Putamen (tissue), 1 donor: ENCODE measurements at places on chromosomes 6 and 20.

DNA sequence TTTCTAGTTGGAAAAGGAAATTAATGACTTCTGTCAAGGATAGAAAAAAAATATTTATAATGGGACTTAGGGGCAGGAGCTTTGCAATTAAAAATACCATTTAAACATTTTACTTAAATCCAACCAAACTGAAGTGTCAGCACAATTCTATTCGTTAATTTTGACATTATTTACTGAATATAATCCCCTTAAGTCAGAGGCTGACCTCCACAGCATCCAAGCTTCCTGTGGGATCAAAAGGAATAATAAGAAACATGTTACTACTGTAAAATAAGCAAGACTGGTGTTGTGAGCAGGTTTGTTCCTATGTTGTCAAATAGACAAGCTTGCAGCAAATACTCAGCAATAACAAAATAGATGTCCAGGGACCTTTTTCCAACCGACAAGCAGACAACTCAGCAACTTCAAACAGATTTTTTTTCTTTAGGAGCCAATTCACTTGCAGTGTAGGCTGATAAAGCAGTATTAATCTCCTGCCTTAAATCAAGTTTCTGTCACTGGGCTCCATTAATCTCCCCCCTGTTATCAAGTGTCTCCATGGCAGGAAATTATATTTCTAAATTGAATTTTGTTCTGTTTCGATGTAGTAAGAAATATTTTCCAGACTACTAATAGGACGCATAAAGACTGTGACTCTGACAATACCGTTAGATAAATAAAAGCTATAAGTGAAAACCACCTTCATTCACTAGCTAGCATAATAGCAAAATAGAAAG is 157.4 kb downstream of the HACE1 start:
- DNase-seq = no peak

DNA sequence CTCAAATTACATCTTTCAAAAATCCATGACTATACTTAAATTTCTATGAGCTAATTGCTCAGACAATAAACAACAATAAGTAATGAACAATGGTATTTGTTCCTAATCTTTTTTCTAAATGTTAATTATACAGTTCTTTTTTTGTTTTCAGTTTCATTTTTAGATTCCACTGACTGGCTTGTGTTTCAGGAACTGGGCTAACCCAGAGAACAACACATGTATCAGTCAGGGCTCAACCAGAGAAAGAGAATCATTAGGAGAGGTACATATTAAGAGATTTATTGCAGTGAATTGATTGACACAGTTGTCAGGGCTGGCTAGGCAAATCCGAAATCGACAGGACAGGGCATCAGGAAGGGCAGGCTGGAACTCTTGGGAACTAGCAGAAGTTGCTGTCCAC is 182.8 kb downstream of the GRM1 start:
- DNase-seq = no peak

- DNase-seq = no peak
These were observed 448.6 kb downstream of the PHF3 start for GRCh38 chr6:64084185-64084663.

DNA sequence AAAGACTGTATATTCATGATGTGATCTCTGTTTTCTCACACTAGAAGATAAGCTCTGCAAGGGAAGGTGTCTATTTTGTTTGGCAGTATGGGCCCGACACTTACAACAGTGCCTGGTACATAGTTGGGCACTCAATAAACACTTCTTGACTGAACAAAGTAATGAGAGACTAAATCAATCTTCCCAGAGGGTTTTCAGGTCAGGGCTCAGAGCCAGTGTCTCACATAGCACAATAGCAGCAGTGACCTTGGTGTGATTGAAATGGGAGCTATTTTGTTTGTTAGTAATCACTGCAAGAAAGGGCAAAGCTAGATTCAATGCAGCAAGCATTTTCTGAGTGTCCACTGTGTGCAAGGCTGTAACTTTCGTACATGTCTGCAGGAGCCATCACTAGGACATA is 26.4 kb upstream of the GCM1 start:
- no peak for DNase-seq

- peak; percentile 49 for DNase-seq
These were observed 25.0 kb downstream of the HEBP2 start for GRCh38 chr6:138428944-138429598.

DNA sequence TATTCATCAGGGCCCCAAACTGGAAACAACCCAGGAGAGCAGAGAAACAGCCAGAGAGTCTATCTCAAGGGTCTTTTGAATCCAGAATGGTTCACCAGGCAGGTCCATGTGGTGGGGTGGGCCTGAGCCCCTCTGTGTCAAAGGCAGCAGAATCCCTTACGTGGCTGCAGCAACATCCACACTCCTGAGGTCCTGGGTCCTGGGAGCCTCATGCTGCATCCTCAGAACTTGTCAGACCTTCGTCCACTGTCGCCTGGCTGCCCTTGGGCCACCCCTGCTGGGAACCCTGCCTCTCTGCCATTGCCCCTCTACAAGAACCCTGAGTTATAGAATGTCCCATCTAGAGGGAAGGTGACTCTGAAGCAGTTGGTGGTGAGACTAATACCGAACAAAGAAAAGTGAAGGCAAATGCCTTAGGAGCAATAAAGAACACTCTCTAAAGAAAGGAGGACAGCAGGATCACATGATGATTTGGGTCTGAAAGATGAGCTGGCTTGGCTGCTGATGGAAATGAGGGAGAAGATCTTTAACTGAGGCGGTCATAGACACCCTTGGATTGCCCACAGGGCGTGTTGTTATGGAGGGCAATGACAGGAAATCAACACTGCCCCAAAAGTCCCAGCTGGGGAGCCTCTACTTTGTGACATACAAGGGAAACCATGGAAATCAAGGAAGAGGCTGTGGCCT is 161.2 kb downstream of the SYNDIG1 start:
- no peak for DNase-seq

DNA sequence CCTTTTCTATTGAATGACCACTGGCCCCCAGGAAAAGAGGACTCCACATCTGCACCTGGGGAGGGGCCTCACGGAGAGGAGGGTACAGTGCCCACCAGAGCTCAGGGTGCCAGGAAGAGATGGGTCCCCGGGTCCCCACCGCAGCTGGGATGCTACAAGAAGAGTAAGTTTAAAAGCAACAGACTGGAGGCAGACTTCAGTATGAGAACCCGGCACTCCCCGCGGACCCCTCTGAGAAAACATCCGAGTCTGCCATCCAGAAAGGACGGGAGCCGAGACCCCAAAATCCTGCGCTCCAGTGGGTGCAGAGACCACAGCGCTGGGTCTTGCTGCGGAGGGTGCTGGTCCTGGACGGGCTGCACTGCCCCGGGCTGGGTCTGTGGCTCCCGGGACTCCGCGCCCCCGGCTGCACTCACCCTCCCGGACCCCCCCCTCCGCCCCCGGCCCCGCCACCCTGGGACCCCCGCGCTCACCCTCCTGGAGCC is 350 bp downstream of the HELZ2 start:
- DNase-seq = no peak

DNA sequence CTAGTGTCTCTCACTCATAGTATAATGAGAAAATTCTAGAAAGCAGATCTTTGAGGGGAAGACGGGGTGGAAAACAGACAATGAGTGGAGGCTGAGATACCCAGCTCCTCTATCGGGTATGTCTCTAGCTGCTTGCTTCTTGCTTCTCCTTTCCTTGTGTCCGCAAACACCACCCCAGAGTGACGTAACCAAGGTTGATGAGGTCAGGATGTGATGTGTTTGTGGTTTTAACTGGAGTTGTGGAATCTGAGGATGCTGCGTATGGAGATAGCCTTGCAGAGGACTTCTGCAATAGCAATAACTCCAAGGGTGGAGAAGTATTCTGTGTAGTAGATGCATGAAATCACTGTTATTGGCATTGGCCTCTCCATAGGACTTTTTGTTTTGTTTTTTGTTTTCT is 132.7 kb upstream of the IFNGR1 start:
- no peak for DNase-seq

DNA sequence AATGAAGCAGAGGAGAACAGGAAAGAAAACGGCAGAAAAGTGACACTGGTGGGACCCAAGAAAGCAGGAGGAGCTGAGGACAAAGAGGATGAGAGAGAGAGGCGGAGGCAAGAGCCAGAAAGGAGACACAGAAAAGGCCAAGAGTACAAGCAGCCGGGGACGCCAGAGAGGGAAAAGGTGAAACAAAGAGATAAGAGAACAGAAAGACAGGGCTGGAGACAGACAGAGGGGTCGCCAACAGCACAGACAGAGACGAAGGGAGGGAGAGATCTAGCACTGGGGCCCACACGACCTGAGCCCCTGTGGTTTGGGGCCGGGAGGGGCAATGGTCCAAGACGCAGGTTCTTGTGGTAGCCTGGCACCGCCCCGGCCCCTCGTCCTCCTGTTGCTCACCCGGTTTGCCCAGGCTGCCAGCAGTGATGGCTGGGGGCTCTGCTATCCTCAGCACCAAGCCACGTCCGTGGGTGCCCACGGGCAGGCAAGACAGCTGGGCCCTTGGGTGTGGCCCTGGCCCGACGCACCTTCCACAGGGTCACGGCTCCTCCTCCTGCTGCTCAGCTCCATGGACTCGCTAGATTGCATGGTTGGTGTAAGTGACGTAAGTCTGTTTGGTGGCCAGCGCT is 123.5 kb downstream of the GRM4 start:
- no peak for DNase-seq

- no peak for DNase-seq
These were observed 2.5 kb downstream of the SNX14 start for GRCh38 chr6:85591207-85591606.

- DNase-seq = no peak
These were observed 6.4 kb downstream of the CD2AP start for GRCh38 chr6:47483853-47484546.

DNA sequence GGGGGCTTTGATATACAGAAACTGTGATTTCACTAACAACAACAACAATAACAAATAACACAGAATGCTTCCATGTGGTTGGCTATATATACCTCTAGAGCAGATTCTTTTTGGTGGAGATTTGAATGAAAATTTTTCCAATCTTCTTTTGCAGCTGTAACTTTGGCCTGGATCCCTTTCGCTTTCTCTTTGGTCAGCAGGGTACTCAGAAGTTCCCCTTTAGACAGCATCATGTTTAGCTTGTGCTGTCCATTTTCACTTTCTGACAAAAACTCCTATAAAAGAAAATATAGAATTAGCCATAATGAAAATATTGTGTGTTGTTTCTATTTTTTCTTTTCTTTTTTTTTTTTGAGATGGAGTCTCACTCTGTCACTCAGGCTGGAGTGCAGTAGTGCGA is 264.2 kb downstream of the SYNE1 start:
- DNase-seq = no peak

GRCh38 chr20:3181270-3181669 is 7.9 kb upstream of the LZTS3 start:
- DNase-seq = no peak

GRCh38 chr6:156033598-156033997 is 578.0 kb upstream of the NOX3 start:
- no peak for DNase-seq

GRCh38 chr6:31138982-31139381 is at the start of gene PSORS1C2:
PSORS1C2 (minus strand) TSS chr6:31139066; CDS start chr6:31139026, 40 bp downstream.
- no peak for DNase-seq

- no peak for DNase-seq
These were observed 862.6 kb upstream of the MAN1A1 start for GRCh38 chr6:120211955-120212792.

GRCh38 chr6:138640028-138640427 is 133.5 kb upstream of the CCDC28A start:
- DNase-seq = no peak

GRCh38 chr20:47799116-47799715 is 13.9 kb upstream of the SULF2 start:
- DNase-seq = no peak

GRCh38 chr20:50130356-50130723 is 17.4 kb upstream of the UBE2V1 start:
- no peak for DNase-seq
